Activated naive CD4-positive, alpha-beta T cell treated with anti-CD3 and anti-CD28 coated beads, Interleukin-2, amount 50 U/mL, for 72 hours (primary cell): ENCODE measurements at places on chromosomes 2 and 18.

DNA sequence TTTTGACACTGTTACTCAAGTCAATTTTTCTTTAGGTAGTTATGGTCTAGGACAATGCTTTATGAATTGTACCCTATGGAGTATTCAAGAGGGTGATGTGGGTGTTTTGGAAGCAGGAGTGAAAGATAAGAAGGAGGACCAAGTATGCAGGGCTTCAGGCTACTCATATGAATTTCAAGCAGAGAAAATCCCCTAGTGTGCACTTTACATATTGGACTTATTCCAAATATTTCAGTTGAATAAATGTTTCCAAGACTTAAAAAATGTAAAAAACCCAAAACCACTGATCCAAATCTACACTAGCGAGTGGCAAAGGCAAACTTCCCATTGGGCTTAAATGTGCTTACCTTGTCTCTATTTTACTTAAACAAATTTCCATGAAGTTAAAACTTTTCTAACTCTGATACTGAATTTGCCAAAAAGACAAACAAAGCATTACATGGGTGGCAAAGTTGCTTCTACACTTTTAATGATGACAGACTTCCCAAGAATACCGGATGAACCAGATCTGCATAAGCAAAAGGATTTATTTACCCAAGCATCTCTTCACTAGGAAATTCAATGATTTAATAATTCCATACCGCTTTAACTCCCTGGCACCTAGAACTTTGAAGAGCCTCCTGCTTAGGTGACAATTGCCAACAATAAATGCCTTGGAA is 1233.5 kb upstream of the NXPH2 start:
- DNase-seq: no peak

DNA sequence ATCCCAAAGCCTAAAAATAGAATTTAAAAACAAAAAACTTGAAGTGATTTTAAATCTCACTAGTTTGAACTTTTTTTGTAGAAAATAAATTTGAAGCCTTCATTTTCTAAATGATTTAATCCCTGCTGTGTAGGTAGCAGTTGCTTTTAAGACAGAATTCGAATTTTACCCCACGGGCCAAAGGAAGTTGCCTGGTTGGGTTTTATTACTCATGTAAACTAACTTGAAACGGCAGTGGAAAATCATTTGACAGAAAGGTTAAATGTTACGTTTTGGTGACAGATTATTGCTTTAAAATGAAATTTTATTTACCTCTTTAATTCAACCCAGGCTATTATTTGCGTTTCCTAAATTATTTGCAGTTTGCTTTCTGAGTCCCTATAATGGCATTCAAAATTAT is 2.0 kb downstream of the MAPRE2 start:
- DNase-seq: no peak

DNA sequence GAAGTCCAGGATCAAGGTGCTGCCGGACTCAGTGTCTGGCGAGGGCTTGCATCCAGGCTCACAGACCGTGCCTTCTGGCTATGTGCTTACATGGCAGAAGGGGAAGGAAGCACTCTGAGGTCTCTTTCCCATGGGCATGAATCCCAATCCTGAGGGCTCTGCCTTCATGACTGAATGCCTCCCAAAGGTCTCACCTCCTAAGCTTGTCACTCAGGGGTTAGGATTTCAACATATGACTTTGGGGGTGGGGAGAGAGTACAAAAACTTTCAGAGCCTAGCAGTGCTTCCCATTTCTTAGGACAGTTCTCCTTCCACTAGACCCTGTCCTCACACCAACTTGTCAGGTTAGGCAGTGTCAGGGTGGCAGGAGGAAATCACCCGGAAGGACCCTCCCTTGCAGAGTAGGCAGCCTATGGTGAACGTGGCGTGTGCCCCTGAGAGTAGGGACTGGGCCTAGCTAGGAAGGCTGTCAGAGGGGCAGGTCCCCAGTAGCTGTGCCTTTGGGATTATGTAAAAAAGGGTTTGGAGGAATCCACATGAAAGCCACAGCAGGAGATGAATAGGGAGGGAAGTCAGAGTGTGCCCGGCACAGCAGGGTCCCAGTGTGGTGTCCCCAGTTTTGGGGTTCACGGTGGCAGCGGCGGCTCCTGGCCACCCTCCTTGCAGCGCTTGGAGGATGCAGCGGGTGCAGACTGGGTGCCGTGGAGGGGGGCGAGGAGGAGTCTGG is 233.3 kb downstream of the LDLRAD4 start:
- no peak for DNase-seq

GRCh38 chr2:150162241-150162942 is 325.1 kb downstream of the RND3 start:
- DNase-seq: no peak

- DNase-seq: peak; percentile 28
Measured at GRCh38 chr18:47737956-47738355, 192.5 kb downstream of the SMAD2 start.

- peak; percentile 65 for DNase-seq
Measured at GRCh38 chr2:234308813-234309195, 188.1 kb downstream of the ARL4C start.

- no peak for DNase-seq
Measured at GRCh38 chr2:30113617-30114293, 33.1 kb upstream of the YPEL5 start.

DNA sequence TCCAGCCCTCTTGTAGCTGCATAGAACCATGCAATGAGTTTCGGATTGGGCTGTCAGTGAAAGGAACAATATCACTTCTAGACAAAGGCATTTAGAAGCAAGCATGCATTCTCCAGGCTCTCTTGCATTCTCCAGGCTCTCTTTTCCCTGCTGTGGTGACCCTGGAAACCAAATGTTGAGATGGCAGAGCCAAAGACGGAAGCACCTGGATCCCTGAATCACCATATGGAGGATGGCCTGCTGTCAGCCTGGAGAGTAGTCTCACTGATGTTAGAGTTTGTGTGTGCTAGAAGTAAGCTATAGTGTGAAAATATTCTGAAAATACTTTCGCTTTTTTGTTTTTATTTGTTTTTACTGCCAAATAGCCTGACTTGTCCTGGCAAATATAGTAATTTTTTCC is 203.9 kb downstream of the C1D start:
- DNase-seq: no peak

DNA sequence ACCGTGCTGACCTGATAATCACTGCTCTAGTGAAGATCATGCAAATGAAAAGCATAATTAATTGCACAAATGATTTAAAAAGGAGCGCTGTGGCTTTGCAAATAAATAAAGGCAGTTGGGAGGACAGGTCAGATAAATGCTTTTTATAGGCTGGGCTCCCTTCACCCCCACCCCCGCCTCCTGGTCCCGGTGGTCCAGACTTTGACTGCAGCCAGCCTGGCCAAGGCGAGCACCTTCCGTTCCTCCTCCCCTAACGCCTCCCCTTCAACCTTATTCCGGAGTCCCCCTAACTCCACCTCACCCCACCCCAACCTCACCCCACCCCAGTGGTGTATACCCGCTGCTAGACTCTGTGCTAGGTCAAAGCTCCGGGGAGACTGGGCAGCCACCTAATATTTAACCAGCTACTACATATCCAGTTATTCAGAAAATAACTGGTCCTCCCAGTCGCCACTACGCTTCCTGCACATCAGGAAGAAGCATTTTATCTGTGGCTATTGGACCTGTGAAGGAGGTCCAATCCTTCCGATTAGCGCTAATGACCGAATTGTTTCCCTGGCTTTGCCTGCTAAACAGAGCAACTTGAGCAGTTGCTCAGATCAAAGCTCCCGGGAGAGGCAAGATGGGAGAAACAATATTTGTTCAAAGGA is 3.7 kb upstream of the SP9 start:
- DNase-seq: no peak

DNA sequence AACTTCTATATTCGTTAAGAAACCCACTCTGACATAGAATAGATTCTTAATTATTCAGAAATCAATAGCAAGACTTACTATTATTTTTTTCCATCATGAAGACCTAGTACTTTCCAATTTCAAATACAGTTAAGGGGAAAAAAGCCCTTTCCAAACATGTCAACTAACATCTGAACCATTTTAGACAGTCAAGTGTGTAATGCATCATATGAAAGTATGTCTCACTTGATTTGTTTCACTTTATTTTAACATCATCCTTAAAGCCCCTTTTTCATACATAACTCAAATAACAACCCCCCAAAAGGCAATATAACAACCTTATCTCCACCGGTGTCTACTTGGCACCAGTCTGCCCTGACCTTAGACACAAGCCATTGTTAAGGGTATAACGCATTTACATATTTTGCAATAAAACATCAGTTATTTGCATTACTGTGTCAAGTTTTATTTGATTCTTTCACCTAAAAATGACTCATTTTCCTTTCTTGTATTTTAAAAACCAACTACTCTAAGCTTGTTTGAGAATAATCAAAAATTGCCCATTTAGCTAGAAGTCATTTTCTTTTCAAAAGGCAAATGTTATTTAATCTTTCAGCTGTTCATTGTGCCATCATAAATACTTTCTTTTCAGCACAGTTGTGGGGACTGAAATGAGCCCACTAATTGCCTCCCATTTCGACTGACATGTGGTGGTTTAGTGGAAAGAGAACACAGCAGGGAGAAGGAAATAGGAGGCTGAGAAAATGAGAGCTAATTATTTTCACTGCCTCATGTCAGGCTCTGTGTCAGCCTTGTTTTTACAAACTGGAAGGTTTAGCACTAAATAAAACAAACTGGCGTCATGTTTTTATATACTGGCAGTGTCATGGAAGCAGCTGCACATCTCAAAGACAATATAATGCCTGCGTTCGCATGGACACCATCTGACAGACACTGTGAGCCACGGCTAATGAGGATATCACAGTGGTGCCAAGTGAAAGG is 104.7 kb upstream of the CDCA7 start:
- DNase-seq: no peak

DNA sequence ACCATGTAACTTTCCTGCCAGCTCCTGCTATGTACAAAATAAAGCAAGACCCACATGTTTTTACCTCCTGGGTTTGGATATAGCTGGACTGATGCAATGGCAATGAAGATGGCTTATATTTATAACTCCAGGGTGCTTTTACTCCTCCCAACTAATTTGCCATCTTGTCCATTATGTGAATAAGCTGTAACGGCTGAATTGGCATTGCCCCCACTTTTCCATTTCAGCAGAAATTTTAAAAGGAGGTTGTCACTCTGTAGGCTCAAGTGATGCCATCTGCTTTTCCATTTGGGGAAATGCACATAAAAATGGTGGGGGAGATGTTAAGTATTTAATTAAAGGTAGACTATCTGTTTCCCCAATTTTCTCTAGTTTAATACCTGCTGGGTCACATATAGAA is 345.5 kb downstream of the ERBB4 start:
- no peak for DNase-seq

- no peak for DNase-seq
Measured at GRCh38 chr2:27966466-27966865, 75.9 kb downstream of the BABAM2 start.
